ENCODE measurements at places on chromosomes 1 and 21. TPM values are rescaled to one million over a fixed set of nuclear protein-coding genes. Genes with fewer than 3 reads are reported as not detected.

ASH1L gene
- total RNA-seq: 9.8 TPM

MARCKSL1 gene
- 61.7 TPM for total RNA-seq

LCE1F gene
- total RNA-seq: not detected

BARHL2 gene
- total RNA-seq: not detected

CXADR gene
- total RNA-seq: 9.6 TPM
